LNCaP clone FGC (cell line): ENCODE measurements at places on chromosomes 11 and 22.
A peak's percentile ranks its signal among the peaks of the same experiment; 100 is the strongest.

GRCh38 chr11:122202951-122203456 lies 87.0 kb upstream of the BLID start:
- DNase-seq, result no peak

GRCh38 chr22:46280063-46280817 lies 12.4 kb downstream of the TTC38 start:
- DNase-seq, result no peak

- DNase-seq, result no peak
These were observed 55.1 kb downstream of the TMPRSS5 start for GRCh38 chr11:113651023-113651422.

DNA sequence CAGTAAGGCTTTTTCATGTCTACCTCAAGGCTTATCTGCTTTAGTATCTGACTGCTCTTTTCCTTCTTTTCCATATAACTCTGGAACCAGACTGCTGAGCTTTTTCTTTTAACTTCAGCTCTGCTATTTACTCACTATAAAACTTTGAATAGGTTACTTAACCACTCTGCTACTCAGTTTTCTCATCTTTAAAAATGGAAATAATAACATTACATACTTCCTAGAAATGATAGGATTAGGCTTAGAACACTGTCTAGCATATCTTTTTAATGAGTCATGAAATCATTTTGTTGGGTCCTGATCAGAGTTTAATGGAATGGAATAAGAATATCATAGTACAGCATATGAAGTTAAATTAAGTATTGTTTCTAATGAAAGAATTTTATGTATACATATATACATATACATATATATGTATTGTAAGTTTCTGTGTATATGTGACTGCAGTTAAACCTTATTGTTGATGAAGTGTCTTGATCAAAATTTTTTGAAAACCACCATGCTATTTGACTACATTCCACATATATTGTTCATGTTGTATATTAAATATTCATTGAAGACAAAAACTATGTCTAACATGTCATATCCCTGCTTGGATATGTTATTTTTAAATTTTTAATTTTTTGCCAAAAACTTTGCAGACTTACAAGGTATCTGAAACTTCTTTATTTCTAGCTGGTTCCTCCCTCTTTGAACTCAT lies 120.2 kb downstream of the METTL15 start:
- no peak for DNase-seq

- DNase-seq, result no peak
These were observed 105.1 kb downstream of the RRAS2 start for GRCh38 chr11:14253840-14254239.

DNA sequence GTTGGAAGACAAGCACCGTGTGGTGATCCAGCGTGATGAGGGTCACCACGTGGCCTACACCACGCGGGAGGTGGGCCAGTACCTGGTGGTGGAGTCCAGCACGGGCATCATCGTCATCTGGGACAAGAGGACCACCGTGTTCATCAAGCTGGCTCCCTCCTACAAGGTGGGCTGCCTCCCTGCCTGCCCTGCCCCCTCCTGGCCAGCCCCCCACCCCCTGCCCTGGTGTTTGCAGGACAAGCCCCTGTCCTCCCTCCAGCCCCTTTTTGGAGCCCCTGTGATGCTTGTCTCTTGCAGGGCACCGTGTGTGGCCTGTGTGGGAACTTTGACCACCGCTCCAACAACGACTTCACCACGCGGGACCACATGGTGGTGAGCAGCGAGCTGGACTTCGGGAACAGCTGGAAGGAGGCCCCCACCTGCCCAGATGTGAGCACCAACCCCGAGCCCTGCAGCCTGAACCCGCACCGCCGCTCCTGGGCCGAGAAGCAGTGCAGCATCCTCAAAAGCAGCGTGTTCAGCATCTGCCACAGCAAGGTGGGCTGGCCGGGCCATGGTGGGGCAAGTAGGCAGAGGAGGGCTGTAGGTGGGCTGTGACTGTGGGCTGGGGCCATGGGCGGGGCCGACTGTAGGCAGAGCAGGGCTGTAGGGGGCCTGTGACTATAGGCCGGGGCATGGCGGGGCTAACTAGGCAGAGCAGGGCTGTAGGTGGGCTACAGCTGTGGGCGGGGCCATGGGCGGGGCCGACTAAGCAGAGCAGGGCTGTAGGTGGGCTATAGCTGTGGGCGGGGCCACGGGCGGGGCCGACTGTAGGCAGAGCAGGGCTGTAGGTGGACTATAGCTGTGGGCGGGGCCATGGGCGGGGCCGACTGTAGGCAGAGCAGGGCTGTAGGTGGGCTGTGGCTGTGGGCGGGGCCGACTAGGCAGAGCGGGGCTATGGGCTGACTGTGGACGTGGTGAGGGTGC lies 13.6 kb downstream of the MUC2 start:
- DNase-seq, result no peak

GRCh38 chr22:45204819-45205218 lies 35.9 kb downstream of the KIAA0930 start:
- no peak for DNase-seq

DNA sequence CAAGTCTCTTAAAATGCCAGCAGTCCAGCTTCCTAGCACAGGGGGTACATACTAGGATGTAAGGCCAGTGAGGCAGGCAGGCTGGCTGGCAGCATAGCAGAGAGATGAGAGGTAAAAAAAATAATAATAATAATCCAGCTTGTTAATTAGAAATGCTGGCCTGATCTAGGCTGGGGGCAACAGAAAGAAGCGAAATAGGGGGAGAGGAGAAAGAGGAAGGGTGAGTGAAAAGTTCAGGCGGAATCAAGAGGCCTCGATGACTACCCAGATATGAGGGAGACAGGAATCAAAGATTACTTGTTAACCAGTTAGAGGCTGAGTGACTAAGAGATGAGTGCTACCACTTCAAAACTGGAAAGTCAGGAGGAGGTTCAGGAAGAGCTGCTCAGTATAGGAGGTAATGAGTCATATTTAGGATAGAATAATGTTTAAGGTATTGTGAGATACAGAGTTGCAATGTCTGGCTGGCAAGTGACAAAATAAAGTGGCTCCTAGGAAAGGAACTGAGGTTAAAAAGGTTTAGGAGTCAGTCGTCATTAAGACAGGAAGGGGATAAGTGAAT lies 2.8 kb downstream of the ALKBH8 start:
- no peak for DNase-seq

GRCh38 chr11:72230764-72231365 lies 6.3 kb downstream of the INPPL1 start:
- no peak for DNase-seq

DNA sequence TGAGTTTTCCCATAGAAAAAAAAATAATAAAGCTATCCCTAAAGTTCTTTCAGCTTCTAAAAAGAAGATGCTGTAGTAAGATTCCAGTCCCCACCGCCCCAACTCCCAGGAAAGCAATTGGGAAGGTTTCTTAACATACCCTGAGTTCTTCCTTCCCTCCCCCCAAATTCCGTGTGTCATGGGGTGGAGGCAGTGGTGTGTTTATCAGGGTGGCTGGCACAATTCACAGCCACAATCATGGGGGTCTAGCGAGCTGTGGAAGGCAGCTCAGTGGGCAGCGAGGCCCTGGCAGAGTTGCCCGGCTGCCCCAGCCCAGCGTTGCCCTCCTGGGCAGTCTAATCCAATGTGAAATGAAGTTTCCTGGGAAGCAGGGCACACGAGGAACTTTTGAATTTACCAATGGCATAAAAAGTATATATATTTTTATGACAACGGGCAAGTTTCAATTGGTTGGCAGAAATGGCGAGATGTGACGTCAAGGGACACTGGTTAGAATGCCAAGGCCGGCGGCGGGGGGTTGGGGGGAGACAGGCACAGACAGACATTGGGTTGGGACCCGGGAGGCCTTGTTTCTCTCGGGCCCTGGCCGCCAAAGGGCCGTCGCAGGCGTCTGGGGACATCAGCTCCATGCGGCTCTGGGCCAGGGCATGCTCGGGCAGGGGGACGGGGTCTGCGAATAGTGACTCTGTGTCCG lies 80.7 kb upstream of the PPARA start:
- peak; percentile 88 for DNase-seq

DNA sequence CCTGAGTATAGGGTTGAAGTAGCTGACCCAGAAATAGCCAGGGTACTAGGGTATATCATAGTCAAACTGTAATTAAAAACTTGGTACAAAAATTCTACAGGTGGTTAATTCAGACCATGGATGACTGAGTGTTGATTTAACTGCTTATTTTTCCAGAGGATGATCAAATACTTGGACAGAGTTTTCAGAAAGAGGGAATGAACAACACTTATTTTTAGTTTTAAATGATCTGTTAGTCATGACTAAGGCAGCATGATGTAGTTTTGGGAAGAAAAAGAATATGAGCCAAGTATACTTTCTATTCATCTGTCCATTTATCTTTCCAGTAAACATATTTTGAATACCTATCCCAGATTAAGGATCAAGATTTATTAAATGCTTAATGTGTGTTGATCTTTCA lies 19.8 kb upstream of the CCDC89 start:
- no peak for DNase-seq

GRCh38 chr11:91802475-91802874 lies 422.1 kb upstream of the FAT3 start:
- no peak for DNase-seq

DNA sequence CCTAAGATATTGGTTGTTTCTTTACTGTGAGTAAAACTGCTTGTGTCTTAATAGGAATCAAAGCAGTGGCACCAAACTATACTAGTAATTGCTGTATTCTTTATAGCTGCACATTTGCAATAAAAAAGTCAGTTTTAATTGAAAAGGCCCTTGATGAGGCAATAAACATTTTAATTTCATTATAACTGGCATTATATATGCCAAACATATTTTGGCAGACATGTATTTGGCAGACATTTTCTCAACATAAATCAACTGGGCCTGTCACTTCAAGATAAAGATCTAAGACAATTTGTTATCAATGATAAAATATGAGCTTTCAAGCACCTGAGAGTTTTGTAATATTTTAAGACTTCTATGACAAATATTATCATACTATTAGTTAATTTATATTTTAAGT lies 245.7 kb downstream of the SBF2 start:
- peak; percentile 50 for DNase-seq

- no peak for DNase-seq
These were observed 613.3 kb downstream of the TBC1D22A start for GRCh38 chr22:47375621-47376321.

DNA sequence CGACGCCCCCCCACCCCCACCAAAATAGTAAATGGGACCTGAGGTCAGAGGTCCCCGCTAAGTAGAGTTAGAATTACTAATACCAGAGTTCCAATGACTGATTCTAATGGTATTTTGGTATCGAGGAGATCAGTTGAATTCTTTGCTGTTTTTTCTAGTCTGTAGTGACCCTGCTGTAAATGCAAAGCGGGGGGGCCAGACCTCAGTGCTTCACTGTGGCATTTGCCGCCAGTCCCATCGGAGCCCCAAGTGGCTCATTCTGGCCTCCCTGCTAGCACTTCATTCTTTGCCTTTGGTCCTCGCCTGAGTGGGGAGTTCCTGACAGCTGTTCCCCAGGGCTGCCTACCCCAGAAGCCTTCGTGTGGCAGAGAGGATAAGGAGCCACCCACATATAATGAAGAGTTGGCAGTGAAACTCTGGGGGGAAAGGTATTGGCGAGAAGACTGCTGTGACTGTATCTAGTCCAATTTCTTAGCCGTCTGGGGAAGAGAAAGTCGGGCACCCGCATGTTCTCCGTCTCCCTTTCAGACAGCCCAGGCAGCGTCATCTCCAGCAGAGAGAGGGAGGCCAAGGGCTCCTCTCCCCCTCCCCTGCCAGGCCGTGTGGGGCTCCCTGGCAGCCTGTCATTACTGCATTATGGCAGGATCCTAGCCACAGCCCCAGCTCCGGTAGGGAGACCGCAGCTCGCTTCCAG lies 19.4 kb upstream of the CABP7 start:
- DNase-seq, result no peak

DNA sequence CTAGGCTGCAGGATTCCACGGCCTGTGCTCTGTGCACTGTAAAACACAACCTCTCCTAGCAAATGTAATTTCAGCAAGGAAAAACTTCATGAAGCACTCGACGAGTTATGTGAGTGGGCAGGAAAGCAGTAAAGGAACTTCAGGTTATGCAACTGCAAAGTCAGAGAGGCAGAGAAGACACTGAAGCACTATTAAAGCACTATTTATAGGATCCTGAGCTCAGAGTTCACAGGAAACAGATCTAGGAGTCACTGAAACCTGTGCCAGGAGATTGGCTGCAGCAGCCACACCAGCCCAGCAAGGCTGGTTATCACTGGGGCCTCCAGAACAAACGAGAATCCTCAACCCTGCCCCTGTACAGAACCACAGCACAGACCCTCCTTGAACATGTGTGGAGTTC lies 2.5 kb downstream of the SMIM35 start:
- DNase-seq, result peak; percentile 30

GRCh38 chr11:108914211-108914610 lies 249.3 kb downstream of the DDX10 start:
- DNase-seq, result no peak

DNA sequence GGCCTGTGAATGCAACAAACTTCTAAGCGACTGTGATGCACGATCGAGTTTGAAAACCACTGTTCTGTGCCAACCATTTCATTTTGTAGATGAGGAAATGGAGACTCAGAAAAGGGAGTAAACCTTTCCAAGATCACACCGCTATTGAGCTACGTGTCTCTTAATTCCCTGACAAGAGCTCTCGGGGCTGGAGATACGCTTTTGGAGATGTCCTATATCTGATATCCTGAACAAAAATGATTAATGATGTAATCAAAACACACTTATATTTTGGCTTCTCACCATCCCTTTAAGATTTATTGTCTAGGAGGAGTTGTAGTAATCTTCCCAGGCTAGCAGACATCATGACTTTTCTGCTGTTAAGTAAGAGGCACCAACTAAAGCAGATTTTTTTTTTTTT lies 1.7 kb upstream of the PARVA start:
- DNase-seq, result no peak

DNA sequence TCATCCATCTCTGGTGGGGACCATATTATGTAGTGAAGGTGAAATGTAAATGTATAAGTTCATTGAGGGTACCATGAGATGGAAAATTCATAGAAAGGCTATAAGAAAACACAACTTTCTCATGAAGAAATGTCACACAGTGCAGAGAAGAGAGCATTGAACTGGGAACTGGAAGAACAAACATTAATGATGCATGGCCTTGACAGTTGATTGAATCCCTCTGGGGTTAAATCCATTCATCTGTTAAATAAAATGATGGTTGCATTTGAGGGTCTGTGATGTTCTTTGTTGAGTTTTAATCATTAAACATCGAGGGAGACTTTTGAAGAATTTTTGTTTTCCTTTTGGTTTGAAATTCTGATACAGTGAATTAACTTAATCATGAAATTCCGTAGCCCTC lies 1401.4 kb downstream of the FAM181B start:
- no peak for DNase-seq

- no peak for DNase-seq
These were observed 109.0 kb downstream of the OSBP2 start for GRCh38 chr22:30803679-30804078.

GRCh38 chr11:26951809-26952515 lies 42.0 kb upstream of the FIBIN start:
- DNase-seq, result no peak

- no peak for DNase-seq
These were observed at the start of gene SYNGR1 for GRCh38 chr22:39349967-39350726. SYNGR1 (plus strand) TSS chr22:39349991; CDS start chr22:39350011, 20 bp downstream.
